ENCODE measurements at places on chromosomes 3 and 15. TPM values are rescaled to one million over a fixed set of nuclear protein-coding genes. Genes with fewer than 3 reads are reported as not detected.

DNA sequence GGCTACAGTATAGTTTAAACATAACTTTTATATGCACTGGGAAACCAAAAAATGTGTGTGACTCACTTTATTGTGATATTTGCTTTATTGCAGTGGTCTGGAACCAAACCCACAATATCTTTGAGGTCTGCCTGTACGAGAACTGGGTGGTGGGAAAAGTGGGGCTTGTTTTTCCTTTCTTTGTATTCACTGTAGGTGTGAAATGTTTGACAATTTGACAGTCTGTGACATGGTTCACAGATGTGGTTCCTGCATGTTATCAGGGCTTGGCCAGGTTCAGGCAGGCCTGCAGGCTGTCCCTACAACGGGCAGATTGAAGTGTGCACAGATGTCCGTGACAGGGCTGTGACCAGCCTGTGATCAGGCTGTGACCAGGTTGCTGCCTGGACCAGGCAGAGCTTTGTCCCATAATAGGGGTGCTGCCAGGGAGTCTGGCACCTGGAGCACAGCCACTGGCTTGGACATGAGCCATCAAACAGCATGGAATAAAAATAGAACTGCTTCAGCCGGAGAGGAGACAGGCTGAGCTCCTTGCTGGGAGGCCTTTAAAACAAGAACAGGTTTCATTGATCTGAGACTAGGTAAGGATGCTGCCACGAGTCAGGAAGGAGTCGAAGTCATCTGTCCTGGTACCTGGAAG lies 61.0 kb downstream of the KLF13 start:
- H3K4me3 ChIP-seq = no peak overlapping the region
- no peaks in the 10 kb centered on the region for H3K36me3 ChIP-seq
- H3K27me3 ChIP-seq = no peaks in the 10 kb centered on the region
- DNase-seq = peak; percentile 85
- H3K27ac ChIP-seq = peak overlapping the region; percentile 78
- H3K4me1 ChIP-seq = peaks cover 31% of the 10 kb centered on the region

DNA sequence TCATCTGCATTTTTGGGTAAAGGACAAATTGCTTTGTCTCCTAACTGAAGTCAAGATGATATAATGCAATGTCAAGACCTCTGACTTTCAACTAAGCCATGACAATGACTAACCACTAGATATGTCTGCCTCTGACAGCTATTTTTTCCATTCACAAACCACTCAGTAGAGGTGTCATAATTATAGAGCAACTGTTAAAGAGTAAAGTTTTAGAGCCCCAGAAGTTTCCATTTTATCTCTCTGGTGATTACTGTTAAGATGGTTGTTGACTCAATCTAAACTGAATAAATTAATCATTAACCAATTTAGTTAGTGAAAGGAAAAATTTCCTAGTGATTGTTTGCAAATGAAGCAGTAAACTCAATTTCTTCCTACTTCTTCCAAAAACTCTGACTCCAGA lies 779.9 kb downstream of the GRM7 start:
- H3K4me3 ChIP-seq = no peak overlapping the region
- H3K36me3 ChIP-seq = no peaks in the 10 kb centered on the region
- H3K27me3 ChIP-seq = no peaks in the 10 kb centered on the region
- peak; percentile 10 for DNase-seq
- H3K27ac ChIP-seq = no peak overlapping the region

DNA sequence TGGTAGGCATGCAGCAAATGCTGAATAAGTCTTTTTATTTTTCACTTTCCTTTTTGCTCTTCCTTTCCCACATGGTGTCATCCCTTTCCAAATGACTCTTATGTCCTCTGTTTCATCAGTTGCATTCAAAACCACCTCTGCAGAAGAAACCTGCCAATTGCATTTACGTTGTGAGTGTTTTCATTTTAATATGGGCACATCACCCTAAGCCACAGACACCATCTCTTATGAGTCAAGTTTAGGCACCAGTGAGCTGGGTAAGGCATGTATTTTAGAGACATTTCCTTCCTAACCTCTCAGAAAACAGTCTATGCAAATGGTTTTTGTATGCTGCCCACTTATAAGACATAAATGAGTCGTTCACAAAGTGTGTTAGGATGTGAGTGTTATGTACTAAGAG lies 223.3 kb upstream of the ADAMTS9 start:
- H3K4me3 ChIP-seq = no peak overlapping the region
- H3K27me3 ChIP-seq = no peaks in the 10 kb centered on the region
- peaks cover 8% of the 10 kb centered on the region for H3K4me1 ChIP-seq

DNA sequence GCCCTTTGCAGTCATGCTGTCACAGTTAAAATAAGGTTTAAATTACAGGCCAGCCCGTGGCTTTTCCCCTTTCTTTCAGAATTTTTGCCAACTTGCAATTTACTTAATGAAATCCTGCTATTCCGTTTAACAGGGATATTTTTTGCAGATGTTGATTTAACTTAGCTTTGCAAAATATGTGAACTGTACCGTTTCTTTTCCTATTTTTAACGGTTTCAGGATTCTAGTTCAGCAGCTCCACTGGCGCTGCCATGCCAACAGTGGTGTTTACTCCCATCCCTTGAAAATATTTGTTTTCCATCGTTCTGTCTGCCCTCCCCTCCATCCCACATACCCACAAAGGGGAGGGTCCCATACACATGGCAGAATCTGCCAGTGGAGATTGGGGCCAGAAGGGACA lies 54.3 kb downstream of the SMAD6 start:
- no peaks in the 10 kb centered on the region for H3K27me3 ChIP-seq
- H3K27ac ChIP-seq = peak overlapping the region; percentile 40
- peaks cover 19% of the 10 kb centered on the region for H3K36me3 ChIP-seq

DNA sequence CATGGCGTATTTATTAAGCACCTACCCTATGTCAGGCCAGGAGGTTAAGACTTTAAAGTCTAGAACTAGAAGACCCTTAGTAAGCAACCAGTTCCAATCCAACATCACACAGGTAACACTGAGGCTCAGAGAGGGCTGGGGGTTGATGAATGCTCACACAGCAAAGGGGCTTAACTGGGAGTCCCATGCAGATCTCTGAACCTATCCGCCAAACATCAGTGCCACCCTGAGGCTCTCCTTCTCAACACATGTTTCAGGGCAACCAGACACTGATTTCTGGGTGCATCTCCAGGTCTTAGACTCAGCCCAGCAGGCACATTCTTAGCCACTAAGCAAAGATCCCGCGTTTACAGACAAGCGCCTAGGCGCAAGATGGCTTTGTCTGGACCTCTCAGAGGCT lies 92.0 kb upstream of the SLC6A11 start:
- peaks cover 5% of the 10 kb centered on the region for H3K27me3 ChIP-seq
- H3K36me3 ChIP-seq = no peaks in the 10 kb centered on the region
- H3K27ac ChIP-seq = no peak overlapping the region
- H3K4me3 ChIP-seq = no peak overlapping the region

- DNase-seq = no peak
- no peaks in the 10 kb centered on the region for H3K36me3 ChIP-seq
- no peaks in the 10 kb centered on the region for H3K27me3 ChIP-seq
- no peaks in the 10 kb centered on the region for H3K4me1 ChIP-seq
- no peak overlapping the region for H3K4me3 ChIP-seq
Observed at GRCh38 chr3:28935146-28935545, 345.7 kb upstream of the RBMS3 start.

DNA sequence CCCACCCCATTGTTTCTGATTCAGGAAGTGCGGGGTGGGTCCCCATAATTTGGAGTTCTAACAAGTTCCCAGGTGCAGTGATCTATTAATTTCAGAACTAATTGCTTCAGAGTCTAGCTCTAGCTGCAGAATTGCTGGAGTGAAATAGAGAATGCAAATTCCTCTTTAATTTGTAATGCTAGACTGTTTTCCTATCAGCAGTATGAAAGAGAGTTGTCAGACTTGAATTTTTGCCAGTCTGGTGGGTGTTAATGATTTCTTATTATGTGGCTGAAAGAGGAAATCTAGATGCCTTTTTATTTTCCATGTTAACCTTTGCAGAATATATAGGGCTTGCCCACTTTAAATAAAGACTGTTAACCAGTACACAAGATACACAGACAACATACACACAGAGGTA lies 23.7 kb downstream of the APH1B start:
- peaks cover 14% of the 10 kb centered on the region for H3K36me3 ChIP-seq
- H3K4me1 ChIP-seq = no peaks in the 10 kb centered on the region
- H3K27ac ChIP-seq = no peak overlapping the region
- H3K27me3 ChIP-seq = no peaks in the 10 kb centered on the region
- DNase-seq = no peak

- H3K36me3 ChIP-seq = no peaks in the 10 kb centered on the region
- no peak for DNase-seq
- H3K4me1 ChIP-seq = no peaks in the 10 kb centered on the region
- H3K27ac ChIP-seq = no peak overlapping the region
Observed at GRCh38 chr3:67863869-67864268, 209.5 kb upstream of the SUCLG2 start.

DNA sequence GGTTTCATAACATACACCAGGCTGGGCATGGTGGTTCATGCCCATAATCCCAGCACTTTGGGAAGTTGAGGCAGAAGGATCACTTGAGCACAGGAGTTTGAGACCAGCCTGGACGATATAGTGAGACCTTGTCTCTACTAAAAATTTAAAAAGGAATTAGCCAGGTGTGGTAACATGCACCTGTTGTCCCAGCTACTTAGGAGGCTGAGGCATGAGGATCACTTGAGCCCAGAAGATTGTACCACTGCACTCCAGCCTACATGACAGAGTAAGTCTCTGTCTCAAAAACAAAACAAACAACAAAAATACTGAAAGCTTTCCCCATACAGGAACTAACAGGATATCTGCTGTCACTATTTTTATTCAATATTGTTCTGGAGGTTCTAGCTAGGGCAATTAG lies 20.9 kb downstream of the GREM1 start:
- H3K4me3 ChIP-seq = no peak overlapping the region
- H3K36me3 ChIP-seq = no peaks in the 10 kb centered on the region
- H3K27me3 ChIP-seq = no peaks in the 10 kb centered on the region
- H3K27ac ChIP-seq = no peak overlapping the region
- no peak for DNase-seq

The FBXL22 gene
- total RNA-seq = 34.4 TPM

DNA sequence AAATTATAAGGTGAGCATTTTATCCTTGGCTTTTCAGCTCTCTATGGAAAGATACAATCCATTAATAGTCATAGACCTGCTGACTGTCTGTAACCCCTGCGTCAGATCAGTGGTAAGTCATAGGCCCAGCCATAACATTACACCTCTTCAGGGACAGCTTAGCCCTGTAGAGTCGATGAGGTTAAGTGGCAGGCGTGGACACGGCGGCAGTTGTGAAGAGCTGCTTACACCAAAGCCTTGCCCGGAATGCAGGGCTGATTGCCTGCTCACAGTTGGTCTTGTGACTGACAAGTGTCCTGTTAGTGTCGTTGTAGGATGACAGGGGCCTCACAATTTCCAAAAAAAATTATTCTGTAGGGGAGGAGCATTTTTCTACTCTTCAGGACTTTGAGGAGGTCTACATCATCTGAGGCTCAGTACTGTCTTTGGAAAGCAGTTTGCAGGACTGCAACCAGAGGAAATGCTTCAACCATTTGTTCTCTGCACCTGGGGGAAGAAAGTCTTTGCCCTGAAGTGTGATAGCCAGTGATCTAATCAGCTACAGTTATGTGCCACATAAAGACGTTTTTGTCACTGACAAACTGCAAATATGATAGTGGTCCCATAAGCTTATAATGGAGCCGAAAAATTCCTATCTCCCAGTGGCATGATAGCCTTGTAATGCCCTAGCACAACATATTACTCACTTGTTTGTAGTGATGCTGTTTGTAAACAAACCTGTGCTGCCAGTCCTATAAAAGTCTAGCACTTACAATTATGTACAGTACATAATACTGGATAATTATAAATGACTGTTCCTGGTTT lies 14.9 kb upstream of the SELENOT start:
- no peaks in the 10 kb centered on the region for H3K27me3 ChIP-seq
- H3K4me3 ChIP-seq = no peak overlapping the region
- H3K27ac ChIP-seq = no peak overlapping the region
- H3K36me3 ChIP-seq = peaks cover 28% of the 10 kb centered on the region
- DNase-seq = no peak
- H3K4me1 ChIP-seq = peaks cover 5% of the 10 kb centered on the region

DNA sequence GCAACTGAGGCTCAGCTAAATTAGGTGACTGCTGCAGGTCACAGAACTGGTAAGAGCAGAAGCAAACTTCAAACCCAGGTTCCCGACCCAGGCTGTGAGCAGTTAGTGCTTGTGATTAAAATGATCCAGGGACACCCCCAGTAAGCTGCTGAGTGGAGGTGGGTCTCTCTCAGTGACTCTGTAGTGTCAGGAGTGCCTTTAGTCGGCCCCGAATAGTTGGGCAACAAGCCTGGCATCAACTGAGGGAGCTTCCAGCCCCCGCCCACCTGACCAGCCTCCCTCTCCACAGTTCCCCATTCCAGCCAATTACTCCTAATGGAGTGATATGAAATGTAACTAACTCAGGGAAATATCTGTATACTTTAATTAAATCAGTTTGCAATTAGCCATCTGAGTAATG lies 168.0 kb upstream of the SMAD3 start:
- H3K4me1 ChIP-seq = peaks cover 1% of the 10 kb centered on the region
- DNase-seq = peak; percentile 18
- H3K36me3 ChIP-seq = no peaks in the 10 kb centered on the region
- no peak overlapping the region for H3K4me3 ChIP-seq

DNA sequence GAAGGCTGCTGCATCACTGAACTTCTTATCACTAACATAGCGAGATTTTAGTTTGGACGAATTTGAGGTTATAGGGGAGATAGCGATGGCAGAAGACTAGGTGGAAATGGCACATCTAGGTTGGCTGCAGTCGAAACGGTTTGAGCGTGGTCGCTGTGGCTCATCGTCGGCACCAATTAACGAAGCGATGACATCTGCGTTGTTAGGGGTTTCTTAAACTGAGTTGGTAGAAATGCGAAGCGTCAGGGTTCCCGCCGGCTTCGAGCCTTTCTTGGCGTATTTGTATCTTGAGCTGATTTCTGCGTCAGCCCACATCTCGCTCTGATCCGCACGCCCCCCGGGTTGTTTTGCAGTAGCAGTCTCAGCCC lies 319 bp downstream of the LNP1 start:
- peak overlapping the region; percentile 92 for H3K27ac ChIP-seq
- H3K4me3 ChIP-seq = peak overlapping the region; percentile 95
- DNase-seq = peak; percentile 78
- H3K4me1 ChIP-seq = peaks cover 37% of the 10 kb centered on the region

Data from stomach (tissue), 19 donors.